Cerebellar cortex (tissue), 1 donor: ENCODE measurements at places on chromosomes 3 and 15.

- DNase-seq = no peak
These were observed 37.2 kb downstream of the PIK3CB start for GRCh38 chr3:138797508-138798038.

DNA sequence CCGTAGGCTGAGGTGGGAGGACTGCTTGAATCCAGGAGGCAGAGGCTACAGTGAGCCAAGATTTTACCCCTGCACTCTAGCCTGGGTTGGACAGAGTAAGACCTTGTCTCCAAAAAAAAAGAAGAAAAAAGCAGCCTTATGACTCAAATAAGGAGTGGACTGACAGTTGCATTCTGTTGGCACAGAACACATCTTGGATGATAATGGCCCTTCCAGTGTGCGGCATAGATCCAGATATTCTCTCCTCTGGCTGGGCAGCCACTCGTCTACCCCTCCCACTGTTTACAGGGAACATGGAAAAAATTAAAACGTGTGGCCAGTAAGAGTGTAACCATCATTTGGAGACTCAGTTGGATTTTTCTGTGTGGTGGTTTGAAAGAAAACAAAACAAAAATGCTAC, 118.6 kb upstream of the RNF7 start:
- DNase-seq = no peak

GRCh38 chr3:158531334-158531733, 39.7 kb upstream of the MLF1 start:
- peak; percentile 3 for DNase-seq

DNA sequence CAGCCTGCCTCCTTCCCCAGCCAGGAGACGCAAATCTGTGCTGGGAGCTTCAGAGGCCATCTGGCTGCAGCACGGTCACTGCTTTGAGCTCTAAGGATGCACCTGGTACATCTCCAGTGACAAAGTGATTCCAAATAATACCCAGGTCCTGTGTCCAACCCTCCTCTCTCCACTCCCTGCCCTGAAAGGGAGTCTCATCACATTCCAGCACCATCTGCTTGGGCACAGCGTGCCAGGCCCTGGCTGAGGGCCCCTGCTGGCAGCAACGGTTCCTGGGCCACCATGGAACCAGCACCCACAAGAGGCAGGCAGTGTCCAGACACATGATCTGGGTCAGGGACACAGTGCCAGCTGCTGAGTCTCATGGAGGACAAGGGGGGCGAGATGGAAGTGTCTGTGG, 81.3 kb downstream of the MTHFS start:
- peak; percentile 98 for DNase-seq

DNA sequence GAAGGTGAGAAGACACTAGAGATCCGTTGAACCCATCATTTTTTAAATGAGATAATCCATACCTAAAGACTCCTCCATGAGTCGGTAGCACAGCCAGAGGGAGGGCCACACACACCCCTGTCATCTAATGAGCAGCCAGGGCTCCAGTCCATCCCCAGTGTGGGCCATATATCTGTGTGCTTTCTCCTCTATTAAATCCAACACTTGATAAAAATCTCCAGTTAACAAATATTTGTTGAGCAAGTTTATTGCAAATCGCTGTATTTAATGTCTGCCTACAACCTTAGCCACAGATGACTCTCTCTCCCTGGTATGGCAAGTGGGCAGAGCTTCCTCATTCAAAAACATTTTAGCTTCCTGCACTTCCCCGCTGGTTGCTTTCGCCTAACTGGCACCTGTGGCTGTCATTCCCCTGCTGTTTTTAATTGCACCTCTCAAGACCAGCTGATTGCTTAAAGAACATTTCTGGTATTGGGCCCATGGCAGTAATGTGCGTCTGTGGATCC, 82.8 kb downstream of the SMAD3 start:
- DNase-seq = no peak

GRCh38 chr3:141044695-141045641, 6.2 kb upstream of the SPSB4 start:
- DNase-seq = no peak

DNA sequence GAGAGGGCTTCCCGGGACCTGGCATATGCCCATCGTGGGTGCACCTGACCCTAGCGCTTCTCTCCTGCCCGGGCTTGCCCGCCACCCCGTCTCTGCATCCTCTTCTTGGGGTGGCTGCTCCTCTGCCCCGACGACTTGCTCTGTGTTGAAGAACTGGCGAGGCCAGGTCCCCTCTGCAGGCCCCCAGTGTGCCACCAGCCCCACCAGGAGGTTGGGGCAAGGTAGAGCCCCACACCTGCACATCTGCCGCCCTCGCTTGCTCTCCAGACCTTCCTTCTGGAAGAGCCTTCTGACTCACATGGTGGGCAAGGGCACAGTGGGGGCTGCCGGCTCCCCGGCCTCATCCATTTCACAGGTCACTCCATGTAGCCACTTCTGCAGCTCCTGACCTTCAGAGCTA, 84.3 kb downstream of the FBLN2 start:
- DNase-seq = no peak

DNA sequence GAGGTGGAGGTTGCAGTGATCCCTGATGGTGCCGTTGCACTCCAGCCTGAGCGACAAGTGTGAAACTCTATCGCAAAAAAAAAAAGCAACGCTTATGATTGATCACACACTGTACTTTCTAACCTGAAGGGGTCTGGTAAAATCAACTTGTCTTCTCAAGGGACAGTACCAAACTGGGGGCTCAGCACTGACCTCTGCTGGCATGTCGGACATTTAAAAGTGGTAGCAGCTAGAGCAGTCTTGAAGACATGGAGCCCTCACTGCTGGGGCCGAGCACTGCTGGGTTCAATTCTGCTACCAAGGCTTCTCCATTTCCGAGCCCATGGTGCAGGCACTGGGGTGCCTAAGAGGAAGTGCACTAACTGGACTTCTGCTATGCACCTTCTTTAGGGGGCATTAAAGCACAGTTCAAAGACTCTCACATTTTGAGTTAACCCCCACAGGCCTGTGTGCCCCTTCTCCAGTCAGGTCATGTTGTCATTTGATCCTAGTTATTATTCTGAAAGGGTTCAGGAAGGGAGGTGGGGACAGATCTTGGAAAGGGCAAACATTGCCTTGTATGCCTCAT, 26.4 kb upstream of the LAMP3 start:
- peak; percentile 43 for DNase-seq

- no peak for DNase-seq
These were observed 28.0 kb upstream of the HEG1 start for GRCh38 chr3:125083776-125084175.

DNA sequence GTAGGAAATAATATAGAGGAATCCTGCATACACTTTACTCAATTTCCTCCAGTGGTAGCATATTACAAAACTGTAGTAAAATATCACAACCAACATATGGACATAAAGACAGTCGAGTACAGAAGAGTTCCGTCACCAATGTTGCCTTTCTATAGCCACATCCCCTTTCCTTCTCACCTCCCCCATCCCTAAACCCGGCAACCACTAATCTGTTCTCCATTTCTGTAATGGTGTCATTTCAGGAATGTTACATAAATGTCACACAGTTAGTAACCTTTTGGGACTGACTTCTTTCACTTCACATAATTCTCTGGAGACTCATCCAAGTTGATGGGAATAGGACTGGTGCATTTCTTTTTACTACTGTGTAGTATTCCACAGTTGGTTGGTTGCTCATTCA, 41.4 kb upstream of the ATG7 start:
- DNase-seq = no peak

DNA sequence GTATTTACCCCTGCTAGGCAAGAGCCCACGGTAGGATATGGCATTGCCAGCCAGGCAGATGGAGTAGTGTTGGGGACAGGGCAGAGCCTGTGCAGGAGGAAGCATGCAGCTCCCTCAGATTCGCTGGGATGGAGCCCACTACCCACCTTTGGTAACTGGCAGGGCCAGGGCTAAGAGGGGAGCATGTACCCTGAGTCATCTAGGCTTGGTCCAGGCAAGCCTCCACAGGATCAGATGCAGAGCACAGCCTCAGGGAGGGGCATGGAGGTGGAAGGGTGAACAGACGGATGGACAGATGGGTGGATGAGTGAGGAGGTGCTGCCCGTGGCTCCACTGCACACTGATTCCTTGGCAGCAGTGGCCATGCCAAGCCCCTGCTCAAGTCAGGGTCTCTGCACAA, 33.0 kb downstream of the IL20RB start:
- DNase-seq = no peak

GRCh38 chr3:68468695-68469375, 463.5 kb downstream of the TAFA4 start:
- no peak for DNase-seq

GRCh38 chr3:30667280-30667651, 60.9 kb downstream of the TGFBR2 start:
- no peak for DNase-seq

GRCh38 chr3:27528791-27529190, 44.6 kb upstream of the SLC4A7 start:
- DNase-seq = no peak

GRCh38 chr3:95654570-95655362, 1159.6 kb upstream of the EPHA6 start:
- DNase-seq = no peak

GRCh38 chr3:24199775-24200247, 254.7 kb downstream of the NR1D2 start:
- no peak for DNase-seq

GRCh38 chr15:43800286-43801141, at the start of gene HYPK:
Gene HYPK (plus strand): TSS chr15:43800599. CDS start chr15:43800623, 24 bp downstream.
- DNase-seq = peak; percentile 95

DNA sequence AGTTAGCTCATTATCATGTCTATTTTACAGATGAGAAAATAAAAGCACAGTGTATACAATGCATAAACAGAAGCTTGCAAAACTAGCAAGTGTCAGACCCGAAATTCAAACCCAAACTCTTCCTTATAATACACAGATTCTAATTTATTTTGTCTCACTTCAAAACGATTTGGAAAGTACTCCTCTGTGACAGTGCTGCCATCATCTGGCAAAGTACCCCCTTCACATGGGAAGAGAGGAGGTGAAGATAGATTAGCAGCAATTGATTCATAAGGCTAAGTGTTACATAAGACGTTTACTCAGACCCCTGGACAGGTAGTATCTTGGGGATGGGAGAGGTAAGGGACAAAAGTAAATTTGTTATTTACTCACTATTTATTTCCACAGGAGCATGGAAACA, 744.0 kb upstream of the SGO1 start:
- DNase-seq = no peak

GRCh38 chr3:100073714-100074307, 40.5 kb downstream of the FILIP1L start:
- DNase-seq = no peak

DNA sequence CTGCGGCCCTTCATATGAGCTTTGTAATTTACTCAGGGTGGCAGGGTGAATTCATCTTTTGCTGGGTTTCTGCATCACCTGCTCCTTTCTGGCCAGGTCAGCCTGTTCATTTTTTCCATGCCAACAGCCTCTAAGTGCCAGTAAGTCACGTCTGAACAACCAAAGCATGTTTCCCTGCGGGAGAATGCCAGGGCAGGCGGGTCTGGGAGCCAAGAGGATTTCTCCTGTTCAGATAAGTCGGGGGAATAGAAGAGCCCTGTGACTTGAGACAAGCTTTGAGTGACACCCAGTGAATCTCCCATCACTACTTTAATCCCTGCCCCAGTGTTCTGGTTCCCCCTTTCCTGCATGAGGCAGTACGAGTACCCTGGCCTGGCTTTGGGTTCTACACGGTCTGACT, 153.1 kb downstream of the PGPEP1L start:
- peak; percentile 63 for DNase-seq

- no peak for DNase-seq
These were observed 28.8 kb upstream of the UACA start for GRCh38 chr15:70792171-70792573.

DNA sequence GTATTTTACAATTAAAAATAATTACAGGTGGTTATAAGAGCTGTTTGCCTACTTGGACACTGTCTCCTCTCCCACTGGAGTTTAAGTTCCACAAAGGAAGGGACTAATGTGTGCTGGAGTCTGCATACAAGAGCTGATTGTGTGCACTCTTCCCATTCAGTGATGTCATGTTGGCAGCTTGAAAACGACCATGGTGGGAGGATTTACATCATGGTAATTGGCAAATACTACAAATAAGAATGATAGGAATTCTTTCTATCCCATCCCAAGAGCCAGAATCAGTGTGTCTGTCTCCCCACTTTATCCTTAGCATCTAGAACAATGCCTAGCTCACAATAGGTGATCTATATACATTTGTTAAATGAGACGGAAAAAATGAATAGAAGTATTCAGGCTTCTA, 14.1 kb downstream of the ITGA11 start:
- no peak for DNase-seq

GRCh38 chr3:110343945-110344344, 727.7 kb upstream of the NECTIN3 start:
- no peak for DNase-seq

- DNase-seq = no peak
These were observed 13.6 kb downstream of the CALML4 start for GRCh38 chr15:68191555-68191954.

DNA sequence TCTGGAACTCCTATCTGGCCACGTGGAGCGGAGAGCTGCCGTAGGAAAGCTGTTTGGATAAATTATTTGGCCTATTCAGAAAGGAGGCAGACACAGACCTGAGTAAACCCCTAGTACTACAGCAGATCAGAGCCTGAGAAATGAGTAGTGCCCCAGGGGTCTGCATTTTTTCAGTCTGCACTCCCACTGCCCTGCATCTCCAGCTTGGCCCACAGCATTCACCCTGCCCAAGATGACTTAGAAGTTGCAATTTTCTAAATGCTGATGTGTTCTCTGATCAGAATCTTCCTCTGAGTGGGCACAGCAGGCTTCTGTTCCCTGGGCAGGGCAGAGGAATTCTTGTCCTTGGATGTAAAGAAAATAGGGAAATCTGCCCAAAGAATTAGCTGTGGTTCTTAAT, 55.1 kb upstream of the PIK3CB start:
- no peak for DNase-seq

GRCh38 chr3:24506966-24507775, 12.5 kb upstream of the THRB start:
- no peak for DNase-seq

DNA sequence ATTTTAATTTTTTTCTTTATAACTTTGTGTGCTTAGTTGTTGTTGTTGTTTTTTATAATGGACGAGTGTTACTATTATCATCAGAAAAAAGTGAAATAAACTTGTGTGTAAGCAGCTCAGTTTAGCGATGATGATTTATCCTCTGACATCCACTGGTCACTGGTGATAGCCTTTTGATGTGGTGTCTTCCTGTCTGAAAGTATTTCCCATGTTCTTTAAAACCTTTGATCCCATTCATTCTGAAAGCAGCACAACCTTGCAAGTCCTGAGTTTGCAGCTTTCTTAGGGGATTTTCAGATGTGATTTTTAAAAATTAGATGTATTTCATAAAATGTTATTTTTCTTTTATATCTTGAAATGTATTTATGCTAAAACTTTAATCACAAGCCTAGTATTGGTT, 85.9 kb upstream of the ZPLD1 start:
- no peak for DNase-seq

DNA sequence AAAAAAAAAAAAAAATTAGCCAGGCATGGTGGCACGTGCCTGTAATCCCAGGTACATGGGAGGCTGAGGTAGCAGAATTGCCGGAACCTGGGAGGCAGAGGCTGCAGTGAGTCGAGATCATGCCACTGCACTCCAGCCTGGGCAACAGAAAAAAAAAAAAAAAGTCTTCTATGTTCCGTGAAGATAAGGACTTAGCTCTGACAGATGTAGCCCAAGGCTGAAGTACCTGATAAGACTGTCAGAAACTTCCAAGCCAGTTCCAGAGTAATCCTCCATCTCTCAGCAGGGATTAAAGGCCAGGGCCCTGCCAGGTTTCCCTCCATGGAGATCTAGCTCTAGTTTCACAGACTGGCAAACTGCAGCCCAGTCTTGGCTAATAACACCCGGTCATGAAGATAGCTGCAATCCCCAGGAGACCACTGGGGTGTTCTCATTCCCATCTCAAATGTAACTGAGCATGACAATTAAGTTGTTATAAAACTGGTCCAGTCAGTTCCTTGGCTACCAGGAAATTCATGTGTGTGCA, 8.5 kb downstream of the CDCP1 start:
- no peak for DNase-seq
